Activated CD4-positive, alpha-beta memory T cell treated with anti-CD3 and anti-CD28 coated beads, Interleukin-2, amount 10 ng/mL, durations not matched to agents 7 days and 5 days (primary cell): ENCODE measurements at places on chromosomes 5 and 9.

DNA sequence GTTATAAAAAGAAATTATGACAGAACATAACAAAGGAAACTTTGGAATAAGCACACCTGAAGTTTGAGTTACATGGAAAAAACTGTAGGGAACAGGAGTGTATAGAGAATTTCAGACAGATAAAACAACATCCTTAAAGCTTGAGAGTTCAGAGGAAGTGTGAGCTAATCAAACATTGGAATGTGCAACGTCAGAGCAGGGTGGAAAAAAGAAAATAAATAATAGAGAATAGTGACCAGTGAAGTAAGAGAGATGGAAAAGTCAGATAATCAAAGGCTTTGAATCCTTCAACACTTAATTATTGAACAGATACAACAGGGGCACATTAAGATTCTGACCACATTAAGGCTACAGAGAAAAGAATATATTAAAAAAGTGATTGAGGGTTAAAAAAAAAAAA, 128.5 kb upstream of the CDH10 start:
- no peak for DNase-seq

- DNase-seq, result no peak
Measured at GRCh38 chr5:125190232-125191087, 444.0 kb upstream of the ZNF608 start.

DNA sequence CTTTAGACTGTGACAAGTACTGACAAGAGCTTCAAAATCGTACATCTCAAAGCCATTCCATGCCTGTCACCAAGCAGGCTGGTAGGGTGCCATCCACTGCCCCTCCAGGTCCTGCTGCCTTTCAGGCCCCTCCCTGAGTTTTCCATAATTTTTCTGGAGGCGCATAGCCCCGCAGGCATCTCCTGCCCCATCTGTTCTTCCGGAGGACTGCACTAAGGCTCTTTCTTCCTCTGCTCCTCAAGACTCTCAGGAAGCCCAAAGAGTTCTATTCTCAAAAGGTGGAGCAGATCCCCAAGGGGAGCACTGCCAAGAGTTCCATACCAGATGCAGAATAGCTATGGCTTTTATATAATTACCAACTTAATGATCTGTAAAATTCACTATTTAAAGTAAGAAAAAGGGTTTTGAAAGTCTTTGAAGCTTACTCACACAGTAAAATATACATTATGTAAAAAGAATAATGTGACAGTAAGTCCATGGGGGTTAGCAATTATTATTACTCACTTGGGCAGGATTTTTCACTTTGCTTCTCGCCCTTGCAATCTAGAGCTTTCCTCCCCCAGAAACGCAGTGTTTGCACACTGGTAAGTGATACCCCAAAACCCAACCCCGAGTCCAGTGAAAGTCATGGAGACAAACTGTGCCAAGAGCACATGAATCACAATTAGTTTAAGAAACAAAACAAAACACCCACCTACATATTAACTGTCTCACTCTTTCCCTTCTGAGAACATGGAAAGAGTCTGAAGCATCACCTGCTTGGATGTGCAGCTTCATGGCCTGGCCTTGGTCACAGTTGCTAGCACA, 114.1 kb upstream of the DAPK1 start:
- DNase-seq, result no peak

GRCh38 chr5:143791848-143792731, 19.9 kb upstream of the HMHB1 start:
- DNase-seq, result no peak

DNA sequence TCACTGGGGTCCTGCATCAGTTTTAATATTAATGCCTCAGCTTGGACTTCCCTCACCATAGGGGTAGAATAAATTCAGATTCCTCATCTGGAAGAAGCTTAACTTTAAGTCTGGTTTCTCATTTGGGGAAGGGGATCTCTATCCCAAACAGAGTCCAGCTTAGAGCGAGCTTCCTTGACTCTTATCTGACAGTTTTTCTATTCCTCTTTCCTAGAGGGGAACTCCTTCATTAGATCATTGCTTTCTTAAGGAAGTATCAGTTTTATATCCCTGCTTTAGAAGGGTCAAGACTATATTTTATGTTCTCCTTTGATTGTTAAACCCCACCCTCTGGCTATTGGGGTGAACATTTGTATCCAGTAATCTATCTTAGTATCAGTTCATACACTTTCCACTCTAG, 24.2 kb upstream of the CDC42SE2 start:
- no peak for DNase-seq

- peak; percentile 51 for DNase-seq
Measured at GRCh38 chr5:96885518-96886338, 9.4 kb downstream of the ERAP2 start.

- no peak for DNase-seq
Measured at GRCh38 chr5:179259731-179260323, 85.4 kb downstream of the ADAMTS2 start.

- no peak for DNase-seq
Measured at GRCh38 chr9:117046666-117047327, 359.7 kb downstream of the TRIM32 start.

DNA sequence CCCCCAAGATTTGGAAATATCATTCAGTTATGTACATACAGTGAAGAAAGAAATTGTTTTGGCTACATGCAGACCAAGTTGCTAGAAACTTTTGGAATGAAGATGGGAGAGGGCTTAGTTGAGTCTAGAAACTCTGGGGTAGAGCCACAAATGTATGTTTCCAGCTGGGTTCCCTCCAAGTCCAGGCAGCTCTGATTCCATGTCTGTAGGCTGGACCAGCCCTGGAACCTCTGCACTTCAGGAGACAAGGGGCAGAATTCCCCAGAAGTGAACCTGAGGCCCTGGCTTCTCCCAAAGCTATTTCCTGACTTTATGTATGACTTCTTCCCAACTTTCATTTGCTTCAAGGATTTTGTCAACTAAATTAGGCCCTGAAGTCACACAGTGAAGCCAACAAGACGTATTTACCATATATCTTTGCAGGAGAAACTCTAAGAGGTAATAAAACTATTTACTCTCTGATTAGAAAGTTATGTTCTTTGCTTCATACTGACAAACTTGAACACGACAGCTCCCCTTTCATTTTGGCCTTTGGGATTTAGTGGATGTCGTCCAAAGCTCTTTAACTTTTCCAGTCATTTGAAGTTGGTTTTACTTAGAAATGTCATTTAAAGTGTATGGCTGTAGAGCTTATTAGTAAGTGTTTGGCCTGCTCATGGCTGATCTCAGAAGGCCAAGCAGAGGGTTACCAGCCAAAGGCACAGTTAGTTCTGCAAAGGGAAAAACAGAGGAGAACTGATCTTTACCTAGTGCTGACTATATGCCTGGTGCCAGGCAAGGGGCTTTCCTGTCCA, 152.0 kb upstream of the SLC28A3 start:
- no peak for DNase-seq

- no peak for DNase-seq
Measured at GRCh38 chr9:109336409-109336808, 15.6 kb upstream of the EPB41L4B start.

- no peak for DNase-seq
Measured at GRCh38 chr5:135703016-135703550, 124.3 kb upstream of the CXCL14 start.

DNA sequence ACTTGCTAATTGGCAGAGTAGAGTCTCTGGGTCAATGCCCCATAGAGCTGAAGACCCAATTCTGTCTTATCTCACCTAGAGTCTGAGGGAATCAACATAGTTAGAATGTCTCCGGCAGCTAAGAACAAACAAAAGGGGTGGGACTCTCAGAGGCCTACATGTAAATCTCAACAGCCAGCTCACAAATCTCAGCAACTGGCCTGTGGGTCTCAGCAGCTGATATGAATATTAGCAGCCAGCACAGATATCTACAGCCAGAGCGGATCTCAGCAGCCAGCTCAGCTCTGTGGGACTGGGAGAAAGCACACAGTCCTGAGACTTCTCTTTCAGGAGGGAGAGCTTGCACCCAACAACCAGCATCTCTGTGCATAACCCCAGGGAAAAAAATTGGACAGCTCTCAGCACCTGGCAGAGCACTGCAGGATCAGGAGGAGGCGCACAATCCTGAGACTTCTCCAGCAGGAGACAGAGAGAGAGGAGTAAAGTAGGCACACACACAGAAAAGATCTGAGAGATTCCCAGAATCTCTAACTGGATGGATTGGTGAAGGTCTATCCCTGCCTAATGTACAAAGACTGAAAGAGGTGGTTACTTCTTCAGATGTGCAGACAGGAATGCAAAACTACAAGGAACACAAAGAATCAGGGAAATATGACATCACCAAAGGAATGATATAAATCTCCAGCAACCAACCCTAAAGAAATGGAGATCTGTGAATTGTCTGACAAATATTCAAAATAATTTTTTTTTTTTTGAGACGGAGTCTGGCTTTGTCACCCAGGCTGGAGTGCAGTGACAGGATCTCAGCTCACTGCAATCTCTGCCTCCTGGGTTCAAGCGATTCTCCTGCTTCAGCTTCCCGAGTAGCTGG, 29.2 kb downstream of the KLF4 start:
- no peak for DNase-seq

GRCh38 chr5:91119217-91119616, 263.9 kb downstream of the ARRDC3 start:
- DNase-seq, result no peak

DNA sequence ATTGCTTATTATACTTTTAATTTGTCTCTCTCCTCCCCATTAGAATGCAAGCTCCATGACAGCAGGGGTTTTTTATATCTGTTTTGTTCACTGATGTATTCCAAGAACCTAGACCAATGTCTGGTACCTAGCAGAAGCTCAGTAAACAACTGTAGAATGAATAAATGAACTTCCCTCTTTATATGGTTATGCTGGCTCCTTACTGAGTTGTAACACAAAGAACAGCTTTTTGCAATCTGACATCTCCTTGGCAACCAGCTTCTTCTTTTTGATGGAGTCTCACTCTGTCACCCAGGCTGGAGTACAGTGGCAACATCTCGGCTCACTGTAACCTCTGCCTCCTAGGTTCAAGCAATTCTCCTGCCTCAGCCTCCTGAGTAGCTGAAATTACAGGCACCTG, 13.6 kb downstream of the TRMO start:
- no peak for DNase-seq

GRCh38 chr9:83511051-83511450, 27.1 kb downstream of the FRMD3 start:
- DNase-seq, result no peak

DNA sequence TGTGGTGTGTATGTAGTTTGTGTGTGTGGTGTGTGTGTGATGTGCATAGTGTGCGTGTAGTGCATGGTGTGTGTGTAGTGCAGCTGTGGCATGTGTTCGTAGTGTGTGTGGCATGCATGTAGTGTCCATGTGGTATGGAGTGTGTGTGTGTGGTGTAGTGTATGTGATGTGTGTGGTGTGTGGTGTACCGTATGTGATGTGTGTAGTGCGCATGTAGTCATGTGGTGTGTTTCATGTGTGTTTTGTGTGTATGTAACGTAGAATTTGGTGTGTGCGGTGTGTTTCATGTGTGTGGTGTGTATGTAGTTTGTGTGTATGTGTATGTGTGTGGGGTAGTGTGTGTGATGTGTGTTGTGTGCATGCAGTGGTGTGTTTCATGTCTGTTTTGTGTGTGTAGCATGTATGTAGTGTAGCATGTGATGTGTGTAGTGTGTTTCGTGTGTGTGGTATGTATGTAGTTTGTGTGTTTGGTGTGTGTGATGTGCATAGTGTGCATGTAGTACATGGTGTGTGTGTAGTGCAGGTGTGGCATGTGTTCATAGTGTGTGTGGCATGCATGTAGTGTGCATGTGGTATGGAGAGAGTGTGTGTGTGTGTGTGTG, 40.7 kb downstream of the SYK start:
- DNase-seq, result no peak

DNA sequence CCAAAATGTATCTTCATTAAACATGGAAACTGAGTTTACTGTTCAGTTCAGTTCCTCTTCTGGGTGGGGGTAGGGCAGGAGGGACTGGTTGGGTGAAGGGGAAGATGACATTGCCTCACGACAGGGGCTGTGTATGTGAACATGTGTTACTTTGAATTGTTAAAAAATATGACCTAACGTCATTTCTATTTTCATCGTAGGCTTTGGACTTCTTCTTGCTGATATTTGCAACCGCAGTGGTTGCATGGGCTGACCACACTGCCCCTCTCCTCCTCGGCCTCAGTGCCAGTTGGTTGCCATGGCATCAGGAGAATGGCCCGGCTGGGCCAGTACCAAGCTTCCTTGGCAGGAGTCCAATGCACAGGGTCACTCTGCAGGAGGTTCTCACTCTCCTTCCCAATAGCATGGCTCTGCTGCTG, 41.5 kb downstream of the HACD4 start:
- DNase-seq, result no peak

DNA sequence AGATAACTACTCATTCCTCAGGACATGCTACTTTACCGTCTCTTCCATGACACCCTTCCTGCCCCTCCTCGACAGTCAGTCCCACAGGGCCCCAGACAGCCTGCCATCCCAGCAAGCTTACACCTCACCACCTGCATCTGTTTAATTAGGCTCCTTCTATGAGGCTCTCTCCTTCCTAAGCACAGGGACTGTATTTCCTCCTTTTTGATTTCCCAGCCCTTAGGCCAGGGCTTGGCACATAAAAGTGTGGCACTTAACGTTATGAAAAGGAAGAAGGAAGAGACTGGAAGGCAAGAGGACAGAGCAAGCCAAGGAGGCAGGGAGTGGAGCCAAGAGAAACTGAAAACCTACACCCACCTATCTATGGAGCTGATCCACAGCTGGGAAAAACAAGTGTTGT, 146.8 kb downstream of the SIL1 start:
- no peak for DNase-seq

- no peak for DNase-seq
Measured at GRCh38 chr9:76818271-76818670, 54.0 kb downstream of the PCA3 start.

DNA sequence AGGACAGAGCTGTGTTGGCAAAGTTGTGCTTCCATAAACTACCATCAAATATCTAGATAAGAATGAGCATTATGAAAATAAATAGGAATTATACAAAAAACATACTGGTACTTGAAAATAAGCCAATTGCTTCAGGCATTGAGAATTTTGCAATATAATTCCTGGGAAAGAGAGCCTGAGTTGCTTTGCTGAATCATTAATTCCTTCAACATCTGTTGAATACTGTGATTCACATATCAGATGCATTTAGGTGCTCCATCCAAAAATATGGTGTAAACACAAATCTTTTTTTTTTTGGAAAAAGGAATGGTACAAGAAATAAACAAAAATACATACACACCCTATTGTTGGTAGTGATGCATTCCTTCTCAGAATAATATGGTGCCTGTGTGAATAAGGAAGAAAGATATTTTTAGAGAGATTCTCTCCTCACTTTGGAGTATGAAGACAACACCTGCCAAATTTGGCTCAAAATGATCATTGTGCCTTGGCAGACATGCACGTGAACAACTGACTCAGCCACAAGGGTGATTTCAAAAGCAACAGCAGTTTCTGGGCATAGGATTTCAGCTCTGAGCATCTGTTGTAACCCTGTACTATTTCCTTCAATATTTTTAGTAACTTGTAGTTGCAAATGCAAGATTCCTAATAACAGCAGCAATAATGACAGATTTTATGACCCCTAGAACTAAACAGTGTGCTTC, 96.7 kb downstream of the CAVIN4 start:
- DNase-seq, result no peak

GRCh38 chr9:13550519-13550918, 271.0 kb upstream of the MPDZ start:
- DNase-seq, result no peak

DNA sequence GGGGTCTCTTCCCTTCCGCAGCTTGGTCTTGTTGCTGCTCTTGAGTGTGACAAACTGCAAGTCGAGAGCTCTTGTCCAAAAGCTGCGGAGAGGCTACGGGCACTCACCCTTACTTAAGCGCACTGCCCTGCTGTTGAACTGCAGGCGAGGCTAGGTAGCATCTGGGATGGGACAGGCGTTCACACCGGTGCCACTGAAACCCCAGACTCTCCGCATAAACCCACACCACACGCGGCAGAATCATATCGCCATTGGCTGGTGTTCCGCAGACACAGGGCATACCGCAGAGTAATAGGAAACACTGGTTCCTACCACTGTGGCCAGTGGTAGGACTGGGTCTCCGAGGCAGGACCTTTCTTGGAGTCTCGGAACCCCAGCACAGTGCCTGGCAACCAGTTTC, 2.2 kb upstream of the NPR3 start:
- no peak for DNase-seq
